ENCODE measurements at places on chromosomes 16 and 17.

- DNase-seq: no peak
Observed at GRCh38 chr16:3017794-3018506, at the start of gene CLDN6. CLDN6 (minus strand) TSS chr16:3018183; CDS start chr16:3016021, 2,162 bp downstream.

DNA sequence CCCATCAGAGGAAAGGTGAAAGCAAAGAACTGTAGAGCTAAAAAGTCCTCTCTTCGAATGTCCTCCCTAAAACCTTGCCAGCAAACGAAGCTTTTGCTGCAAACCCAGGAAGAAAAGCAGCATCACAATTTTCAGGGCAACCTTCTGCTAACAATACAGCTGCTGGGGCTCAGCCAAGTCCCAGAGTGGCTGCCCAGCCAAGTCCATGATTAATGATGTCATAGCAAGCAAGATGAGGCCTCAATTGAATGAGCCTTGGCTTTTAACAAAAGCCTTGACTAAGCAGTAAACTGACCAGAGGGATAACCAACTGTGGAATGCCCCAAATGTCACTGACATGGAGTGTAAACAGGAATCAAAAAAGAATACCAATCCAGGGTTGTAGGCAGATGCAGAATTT lies 342.7 kb downstream of the PMP22 start:
- DNase-seq: no peak

- DNase-seq: no peak
Observed at GRCh38 chr17:4545217-4545951, 9.8 kb downstream of the MYBBP1A start.

DNA sequence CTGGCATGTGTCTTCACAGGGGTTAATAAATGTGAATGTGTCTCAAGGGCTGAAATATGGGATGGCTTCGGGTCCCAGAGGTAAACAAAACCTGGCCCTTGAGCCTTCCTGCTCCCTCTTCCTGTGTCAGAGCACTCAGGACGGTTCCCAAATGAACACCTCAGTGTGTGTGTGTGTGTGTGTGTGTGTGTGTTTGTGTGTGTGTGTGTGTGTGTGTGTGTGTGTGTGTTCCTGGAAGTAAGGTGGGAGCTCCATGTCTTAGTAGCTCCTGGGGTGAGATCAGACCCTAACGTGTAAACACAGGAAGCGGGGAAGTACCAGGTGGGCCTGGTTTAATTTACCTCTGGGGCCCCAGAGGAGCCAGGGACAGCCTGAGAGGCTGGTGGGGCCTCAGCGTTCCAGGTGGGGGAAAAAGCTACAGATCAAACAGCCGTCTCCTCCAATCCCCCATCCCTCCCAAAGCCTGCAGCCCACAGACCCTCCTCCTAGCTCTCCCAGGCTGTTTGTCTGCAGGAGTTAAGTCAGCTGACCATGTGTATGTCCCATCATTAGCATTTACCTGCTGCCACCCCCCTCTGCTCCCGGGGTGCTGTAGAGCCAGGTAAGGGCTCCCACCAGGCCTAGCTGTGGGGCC lies 6.1 kb downstream of the KIF19 start:
- DNase-seq: no peak

All from PC-3 (cell line).